ENCODE measurements at places on chromosomes 12 and 14. TPM values are rescaled to one million over a fixed set of nuclear protein-coding genes. Genes with fewer than 3 reads are reported as not detected.
A peak's percentile ranks its signal among the peaks of the same experiment; 100 is the strongest.

DNA sequence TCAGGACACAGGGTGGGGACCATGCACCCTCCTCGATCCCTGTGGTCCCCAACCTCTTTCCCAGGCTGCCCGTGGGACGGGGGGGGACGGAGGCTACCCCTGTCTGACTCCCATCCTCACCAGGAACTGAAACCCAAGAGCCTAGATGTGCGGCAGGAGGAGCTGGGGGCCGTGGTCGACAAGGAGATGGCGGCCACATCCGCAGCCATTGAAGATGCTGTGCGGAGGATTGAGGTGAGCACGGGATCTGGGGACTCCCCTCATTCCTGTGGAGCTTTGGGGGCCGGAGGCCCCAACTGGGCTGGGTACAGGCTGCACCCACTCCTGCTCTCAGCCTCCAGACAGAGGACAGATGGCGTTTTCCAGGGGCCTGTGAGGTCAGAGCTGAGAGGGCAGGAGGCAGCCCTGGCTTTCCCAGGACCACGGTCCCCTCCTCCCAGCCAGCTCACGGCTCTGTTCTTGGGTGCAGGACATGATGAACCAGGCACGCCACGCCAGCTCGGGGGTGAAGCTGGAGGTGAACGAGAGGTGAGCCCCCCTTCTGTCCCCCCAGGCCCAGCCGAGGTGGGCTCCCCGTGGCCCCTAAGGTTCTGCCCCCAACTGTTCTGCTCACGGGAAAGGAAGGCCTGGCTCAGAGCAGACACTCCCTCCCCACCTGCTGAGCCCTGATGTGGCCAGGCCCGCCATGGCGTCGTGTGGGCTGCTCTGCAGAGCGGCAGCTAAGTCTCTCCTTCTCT, 24.2 kb downstream of the HIP1R start:
- DNase-seq = no peak

DNA sequence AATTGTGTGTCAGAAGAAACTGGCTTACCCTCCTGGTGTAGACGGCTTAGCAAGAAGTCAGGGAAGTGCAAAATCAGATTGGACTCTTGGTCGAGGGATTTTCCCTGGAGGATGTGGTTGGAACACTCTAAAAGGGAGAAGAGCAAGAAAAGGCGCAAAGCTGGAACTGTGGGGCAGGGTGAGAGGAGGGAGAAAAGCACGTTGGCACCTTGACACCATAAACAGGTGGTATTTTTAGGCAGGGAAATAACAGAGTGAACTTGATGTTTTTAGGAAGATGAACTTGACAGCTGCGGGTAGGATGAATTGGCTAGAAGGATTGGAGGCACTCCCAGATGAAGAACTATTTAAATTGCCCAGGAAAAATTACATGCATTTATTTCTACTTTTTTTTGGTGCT, 67.7 kb downstream of the HCAR2 start:
- DNase-seq = no peak

GRCh38 chr12:122520676-122521075, 6.1 kb downstream of the RSRC2 start:
- DNase-seq = no peak

DNA sequence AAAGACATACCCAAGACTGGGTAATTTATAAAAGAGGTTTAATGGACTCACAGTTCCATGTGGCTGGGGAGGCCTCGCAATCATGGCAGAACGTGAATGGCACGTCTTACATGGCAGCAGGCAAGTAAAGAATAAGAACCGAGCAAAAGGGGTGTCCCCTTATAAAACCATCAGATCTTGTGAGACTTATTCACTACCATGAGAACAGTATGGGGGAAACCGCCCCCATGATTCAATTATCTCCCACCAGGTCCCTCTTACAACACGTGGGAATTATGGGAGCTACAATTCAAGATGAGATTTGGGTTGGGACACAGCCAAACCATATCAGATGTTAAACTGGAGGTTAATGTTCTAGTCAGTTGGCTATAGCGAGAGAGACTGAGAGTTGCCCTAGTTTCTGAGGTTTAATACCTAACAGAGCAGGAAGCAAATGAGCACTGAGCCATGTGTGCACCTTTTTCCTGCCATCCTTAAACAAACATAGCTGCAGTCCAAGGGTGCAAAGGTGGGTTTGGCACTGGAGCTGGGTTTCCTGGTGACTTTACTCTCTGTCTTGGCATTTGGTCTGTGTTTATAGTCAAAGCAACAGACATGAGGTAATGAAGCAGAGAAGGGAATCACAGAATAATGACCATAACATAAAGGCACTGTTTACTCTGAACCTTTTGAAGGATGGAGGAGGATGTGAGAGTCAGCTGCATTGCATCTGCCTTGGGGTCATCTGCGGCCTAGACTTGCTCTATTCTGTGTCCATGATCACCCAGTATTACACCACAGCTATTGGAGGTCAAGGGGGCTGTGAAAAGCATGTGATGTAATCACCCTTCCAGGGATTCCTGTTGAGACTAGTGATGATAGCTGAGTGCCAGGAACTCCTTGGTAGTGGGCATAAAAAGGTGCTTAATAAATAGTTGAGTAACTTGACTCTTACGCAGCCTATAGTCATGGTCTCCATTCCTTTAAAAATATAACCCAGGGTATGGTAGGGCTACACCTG, 83.6 kb upstream of the USP44 start:
- no peak for DNase-seq

DNA sequence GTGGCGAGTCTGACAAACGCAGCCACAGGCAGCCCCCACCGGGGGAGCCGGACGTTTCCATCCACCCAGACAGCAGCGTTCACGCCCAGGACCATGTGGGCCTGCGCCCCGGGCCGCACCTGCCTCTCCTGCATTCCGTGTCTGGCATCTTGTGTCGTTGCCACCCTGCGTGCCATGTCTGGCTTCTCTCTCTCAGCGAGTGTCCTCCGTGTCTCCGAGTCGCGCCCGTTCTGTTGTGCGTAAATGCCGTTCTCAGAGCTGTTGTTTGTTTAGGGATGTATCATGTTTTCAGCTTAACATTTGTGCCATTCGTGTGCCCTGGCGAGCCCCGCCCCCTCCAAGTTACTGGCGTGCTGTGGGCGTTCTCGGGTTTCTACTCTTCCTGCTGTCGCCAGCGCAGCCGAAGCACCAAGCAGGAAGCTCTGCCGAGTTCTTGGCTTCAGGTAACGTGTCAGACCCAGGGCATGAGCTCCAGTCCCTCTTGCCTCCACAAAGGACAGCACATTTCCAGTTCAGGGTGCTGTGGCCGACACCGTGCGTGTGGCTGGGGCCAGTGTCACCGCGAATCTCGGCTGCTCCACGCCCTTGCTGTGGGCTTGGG, 34.6 kb downstream of the NOC4L start:
- no peak for DNase-seq

- no peak for DNase-seq
Observed at GRCh38 chr14:97306133-97306759, 509.1 kb downstream of the VRK1 start.

- DNase-seq = peak; percentile 79
Observed at GRCh38 chr14:50926851-50927386, 17.4 kb downstream of the PYGL start.

DNA sequence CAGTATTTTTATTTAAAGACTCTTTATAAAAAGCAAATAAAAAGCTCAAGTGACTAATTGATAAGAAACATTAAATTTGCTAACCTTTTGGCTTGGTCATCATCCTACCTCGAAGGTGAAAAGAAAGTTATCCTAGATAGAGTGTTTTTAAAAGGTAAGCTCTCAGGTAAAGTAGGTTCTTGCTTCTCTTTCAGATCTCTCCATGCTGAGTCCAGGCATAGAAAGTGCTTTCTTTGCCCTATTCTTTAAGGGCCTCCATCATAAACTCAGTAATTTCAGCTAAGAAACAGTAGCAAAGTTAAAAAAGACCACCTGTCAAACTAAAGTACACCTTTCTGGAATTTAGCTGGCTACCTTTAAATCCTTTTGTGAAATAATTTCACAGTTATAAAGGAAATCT, 20.6 kb upstream of the ANHX start:
- DNase-seq = no peak

- DNase-seq = no peak
Observed at GRCh38 chr12:25553098-25553497, at the start of gene LMNTD1. TSS of gene LMNTD1 (minus strand) at chr12:25553283. CDS start at chr12:25552959, 324 bp downstream.

GRCh38 chr12:129119537-129119936, 266.3 kb downstream of the GLT1D1 start:
- DNase-seq = no peak

- DNase-seq = peak; percentile 91
Observed at GRCh38 chr14:91367173-91368171, 50.1 kb downstream of the CCDC88C start.

Gene VCPKMT
- 5.9 TPM for total RNA-seq

Gene SIX1
- total RNA-seq = not detected

Gene CLEC14A
- 0.27 TPM for total RNA-seq

Gene TMEM117
- total RNA-seq = 3.0 TPM

Data from hematopoietic multipotent progenitor cell (in vitro differentiated cells).